Activated CD8-positive, alpha-beta memory T cell treated with anti-CD3 and anti-CD28 coated beads for 48 hours (primary cell): ENCODE measurements at places on chromosomes 6 and 20.

GRCh38 chr20:9311132-9311531 lies 203.3 kb upstream of the LAMP5 start:
- no peak for DNase-seq

GRCh38 chr6:166523782-166524559 lies 62.5 kb downstream of the RAMACL start:
- DNase-seq, result no peak

GRCh38 chr6:160919723-160920440 lies 71.7 kb upstream of the MAP3K4 start:
- DNase-seq, result no peak

DNA sequence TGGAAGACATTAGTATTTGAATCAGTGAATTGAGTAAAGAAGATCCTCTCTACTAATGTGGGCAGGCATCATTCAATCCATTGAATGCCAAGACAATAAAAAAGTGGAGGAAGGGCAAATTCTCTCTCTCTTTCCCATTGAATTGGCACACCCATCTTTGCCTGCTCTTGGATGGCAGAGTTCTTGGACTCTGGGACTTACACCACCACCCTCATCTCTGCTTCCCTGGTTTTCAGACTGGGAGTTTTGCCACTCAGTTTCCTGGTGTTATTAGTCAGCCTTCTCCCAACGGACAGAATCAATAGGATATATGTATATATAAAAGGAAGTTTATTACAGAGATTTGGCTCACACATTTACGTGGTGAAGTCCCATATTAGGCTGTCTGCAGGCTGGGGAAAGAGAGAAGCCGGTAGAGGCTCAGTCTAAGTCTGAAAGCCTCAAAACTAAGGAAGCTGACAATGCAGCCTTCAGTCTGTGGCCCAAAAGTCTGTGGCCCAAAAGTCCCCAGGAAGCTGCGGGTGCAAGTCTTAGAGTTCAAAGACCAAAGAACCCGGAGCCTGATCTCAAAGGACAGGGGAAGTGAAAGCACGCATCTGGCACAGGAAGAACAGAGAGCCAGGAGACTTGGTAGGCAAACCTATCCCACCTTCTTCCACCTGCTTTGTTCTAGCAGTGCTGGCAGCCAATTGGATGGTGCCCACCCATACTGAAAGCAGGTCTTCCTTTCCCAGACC lies 64.4 kb downstream of the SMPDL3A start:
- DNase-seq, result no peak

DNA sequence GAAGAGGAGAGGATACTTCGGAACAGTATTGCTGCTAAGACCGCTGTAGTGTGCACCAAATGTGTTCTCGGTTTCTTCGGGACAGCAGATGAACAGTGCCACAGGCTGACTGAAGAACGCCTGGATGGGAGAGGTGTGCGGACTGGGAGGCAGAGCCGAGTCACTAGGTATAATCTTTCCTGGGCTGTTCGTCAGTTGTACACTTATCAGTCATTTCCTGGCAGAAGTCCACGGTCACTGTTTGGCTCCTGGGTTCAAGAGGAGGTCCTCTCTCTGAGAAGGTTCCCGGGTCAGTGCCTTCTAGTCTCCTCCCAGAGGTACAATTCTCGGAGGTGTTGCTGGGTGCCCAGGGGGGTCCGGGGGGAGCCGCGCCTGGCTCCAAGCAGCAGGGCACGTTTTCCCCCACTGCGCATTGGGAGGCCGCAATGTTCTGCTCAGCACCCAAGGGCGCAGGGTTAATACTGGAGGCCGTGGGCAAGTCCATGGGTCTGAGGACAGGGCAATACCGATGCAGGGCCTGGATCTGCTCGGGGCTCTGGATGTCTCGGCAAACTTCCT lies 38.1 kb downstream of the GJA10 start:
- no peak for DNase-seq

DNA sequence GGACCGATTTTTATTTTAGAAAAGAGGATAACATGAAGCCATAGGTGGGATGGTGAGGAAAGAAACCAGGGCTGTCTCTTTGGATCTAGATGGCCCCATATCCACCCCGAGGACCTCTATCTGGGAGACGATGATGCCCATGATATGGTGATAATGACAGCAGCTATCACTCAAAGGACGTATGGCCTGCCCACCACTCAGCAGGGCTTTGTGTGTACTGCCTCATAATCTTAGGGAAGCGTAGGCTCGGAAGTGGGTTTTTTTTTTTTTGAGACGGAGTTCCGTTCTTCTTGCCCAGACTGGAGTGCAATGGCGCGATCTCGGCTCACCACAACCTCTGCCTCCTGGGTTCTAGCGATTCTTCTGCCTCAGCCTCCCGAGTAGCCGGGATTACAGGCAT lies 8.2 kb upstream of the TAF8 start:
- DNase-seq, result no peak

- no peak for DNase-seq
Measured at GRCh38 chr6:121770943-121771342, 335.5 kb downstream of the GJA1 start.

GRCh38 chr20:11032611-11033010 lies 358.8 kb upstream of the JAG1 start:
- no peak for DNase-seq

GRCh38 chr6:53201270-53201669 lies 52.6 kb upstream of the GCM1 start:
- DNase-seq, result no peak

DNA sequence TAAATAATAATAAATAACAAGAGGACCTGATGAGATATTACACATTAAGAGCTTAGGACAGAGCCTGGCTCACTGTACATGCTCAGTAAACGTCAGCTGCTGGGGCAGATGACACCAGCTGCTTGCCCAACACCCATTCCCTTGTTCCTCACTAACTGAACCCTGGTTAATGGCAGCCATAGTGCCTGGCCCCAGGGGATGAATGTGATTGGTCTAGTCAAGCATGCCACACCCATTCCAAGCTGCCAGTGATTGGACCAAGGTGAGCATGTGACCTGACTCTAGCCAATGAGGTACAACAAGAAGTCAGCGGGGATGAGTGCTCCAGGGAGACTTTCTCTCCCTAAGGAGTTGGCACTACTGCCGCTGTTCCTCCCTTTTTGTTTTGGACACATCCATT lies 85.1 kb upstream of the PTPN1 start:
- no peak for DNase-seq

DNA sequence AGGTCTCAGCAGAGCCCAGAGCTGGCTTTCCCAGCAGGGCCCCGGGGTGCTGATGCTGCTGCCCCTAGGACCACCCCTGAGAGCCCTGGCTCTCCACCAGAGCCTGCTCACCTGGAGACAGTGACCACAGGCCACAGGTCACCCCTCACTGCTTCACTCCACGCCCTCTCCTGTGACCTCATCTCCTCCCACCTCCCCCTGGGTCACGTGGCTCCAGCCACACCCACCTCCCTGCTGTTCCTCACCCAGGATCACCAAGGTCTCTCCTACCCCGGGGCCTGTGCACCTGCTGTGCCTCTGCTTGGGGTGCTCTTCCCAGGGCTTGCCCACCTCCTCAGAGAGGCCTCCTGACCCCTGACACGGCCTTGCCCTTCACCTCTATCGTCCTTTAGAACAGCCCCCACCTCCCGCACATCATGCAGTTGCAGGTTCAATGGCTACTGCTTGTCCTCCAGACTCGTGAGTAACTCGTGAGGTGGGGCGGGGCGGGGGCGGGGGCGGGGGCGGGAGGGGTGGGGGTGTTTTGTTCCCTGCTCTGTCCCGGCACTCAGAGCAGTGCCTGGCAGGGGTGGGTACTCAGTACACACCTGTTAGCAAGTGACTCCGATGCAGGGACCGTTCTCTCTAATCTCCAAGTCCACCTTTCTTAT lies 468.0 kb downstream of the PREX1 start:
- no peak for DNase-seq

- no peak for DNase-seq
Measured at GRCh38 chr20:36737183-36737499, 8.7 kb downstream of the NDRG3 start.

- no peak for DNase-seq
Measured at GRCh38 chr20:20611167-20611566, 101.3 kb downstream of the RALGAPA2 start.

DNA sequence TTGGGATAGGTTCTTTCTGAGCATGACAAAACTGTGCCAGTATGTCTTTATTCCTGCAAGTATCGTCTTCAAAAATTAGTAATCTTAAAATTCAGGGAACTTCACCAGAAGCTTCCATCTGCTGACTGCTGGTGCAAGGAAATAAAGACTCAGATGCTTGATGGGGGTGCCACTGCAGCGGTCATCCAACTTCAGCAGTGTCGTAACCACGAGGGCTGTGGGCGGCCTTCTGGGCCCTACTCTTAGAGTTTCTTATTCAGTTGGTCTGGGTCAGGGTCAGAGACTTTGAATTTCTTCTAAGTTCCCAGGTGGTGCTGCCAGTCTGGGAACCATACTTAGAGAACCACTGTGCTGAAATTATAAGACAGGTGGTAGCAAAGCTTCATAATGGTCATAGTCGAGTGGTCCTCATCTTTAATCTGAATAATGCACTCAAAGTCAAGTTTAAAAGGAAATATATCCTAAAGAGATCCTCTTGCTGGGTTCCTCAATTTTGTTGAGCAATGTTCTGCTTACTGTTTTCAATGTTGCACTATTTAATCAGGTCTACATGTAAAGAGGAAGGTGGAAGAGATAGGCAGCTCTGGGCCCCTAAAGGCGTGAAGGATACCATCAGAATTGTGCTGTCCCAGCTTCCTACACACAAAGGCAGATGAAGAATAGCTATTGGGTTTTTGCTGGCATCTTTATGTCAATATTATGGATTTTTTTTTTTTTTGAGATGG lies 165.4 kb upstream of the GMDS start:
- no peak for DNase-seq

- no peak for DNase-seq
Measured at GRCh38 chr20:56875052-56875659, 246.1 kb downstream of the TFAP2C start.

DNA sequence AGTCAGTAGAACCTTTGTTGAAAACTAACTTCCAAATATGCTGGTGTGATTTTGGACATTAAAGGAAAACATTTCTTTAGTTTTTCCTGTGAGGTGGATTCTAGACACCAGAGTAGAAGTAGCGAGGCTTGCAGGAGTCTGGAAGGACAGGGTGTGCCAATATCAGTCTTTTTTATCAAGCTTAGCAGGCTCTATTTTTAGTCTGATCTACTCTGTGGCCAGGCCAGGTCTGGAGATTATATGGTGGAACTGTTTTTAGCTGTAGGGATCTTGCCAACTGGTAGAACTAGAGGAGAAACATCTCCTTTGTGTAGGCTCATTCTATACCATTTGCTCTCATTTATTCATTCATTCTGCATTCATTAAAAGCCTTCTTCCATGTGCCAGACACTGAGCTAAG lies 42.7 kb downstream of the LRP11 start:
- DNase-seq, result no peak

DNA sequence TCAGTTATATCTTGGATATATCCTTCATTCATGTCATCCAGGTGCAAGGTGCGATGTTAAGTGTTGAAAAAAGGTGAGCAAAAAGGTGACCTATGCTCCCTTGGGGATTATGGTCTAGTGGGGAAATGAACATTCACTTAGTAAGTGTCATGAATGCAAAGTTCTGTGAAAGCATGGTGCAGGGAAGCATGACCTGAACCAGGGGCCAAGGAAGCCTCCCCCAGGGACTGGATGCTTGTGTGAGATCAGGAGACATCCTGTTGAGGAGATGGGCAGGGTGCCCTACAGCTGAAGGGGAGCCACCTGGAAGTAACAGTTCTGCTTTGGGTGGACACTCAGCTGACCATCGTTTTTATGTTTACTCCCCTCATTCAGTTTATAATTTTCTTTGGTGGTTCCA lies 179.5 kb downstream of the SYNDIG1 start:
- DNase-seq, result no peak

DNA sequence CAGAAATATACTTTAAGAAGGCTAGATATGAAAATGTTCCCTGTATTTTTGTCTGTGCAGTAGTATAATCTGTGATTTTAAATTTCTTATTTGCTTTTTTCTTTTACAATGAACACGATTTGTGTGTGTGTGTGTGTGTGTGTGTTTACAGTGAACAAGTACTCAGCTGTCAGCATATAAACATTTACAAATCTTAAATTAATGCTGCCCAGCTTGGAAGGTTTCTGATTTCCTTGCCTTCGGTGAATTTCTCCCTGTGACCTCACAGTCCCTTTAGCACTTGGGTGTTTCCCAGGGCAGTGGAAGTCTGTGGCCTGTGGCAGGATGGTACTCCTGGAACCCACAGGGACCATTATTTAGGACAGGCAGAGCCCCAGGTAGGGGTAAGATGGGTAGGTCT lies 37.6 kb downstream of the TXLNB start:
- DNase-seq, result no peak

- DNase-seq, result no peak
Measured at GRCh38 chr20:48823476-48823875, 4.3 kb downstream of the PREX1 start.

- no peak for DNase-seq
Measured at GRCh38 chr6:79030023-79030422, 48.0 kb downstream of the PHIP start.

- DNase-seq, result no peak
Measured at GRCh38 chr6:120938164-120938875, 396.0 kb downstream of the TBC1D32 start.

DNA sequence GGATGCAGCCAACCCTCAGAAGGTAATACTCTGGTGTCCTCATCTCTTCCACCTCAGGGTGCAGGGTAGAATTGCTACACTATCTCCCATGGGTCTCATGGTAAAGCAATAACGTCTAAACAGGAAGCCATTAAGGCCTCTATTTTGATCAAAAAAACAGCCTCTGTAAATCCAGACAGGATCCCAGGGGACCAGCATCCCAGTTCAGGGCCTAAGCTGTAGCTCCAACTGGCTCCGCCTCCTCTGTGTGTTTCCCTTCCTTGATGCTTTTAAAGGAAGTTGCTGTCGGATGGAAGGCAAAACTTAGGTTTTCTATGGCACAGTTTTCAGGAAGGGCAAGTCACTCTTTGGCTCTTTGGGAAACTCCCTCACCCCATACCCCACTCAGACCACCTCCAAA lies 222.0 kb downstream of the MAFB start:
- DNase-seq, result no peak

DNA sequence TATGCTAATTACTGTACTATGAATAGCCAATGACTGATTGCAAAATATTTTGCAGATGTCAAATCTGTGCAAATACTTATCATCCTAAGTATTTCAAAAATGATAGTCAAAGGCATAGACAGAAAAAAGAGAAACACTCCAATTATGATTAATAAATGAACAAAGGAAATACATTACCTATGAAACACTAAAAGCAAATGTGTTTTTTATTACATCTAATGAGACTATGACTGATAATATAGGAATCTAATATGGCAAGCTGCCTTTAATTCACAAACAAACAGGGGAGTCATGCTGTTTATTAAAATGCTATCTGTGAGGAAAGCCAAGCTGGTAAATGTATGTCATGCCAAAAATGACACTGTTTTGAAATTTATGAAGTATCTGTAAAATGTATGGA lies 713.2 kb upstream of the NRSN1 start:
- no peak for DNase-seq

GRCh38 chr20:53872561-53873229 lies 197.7 kb downstream of the BCAS1 start:
- DNase-seq, result no peak
